ENCODE measurements at places on chromosomes 16 and 17.

DNA sequence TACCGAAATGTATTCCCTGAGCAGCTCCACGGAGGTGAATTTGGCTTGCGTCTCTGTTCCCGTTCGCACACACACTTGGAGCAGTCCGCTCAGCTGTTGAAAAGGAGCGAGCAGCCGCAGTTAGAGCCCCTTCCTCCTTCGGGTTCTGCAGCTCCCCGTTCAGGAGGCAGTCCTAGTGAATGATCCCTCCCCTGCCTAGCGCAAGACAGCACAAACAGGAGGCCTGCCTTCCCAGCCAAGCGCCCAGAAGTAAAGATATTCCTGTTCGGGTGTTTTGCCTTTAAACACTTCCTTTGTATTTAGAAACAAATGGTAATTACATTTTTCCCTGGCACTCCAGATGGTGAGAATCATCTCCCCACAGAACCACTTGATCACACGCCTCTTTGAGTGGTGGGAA, 64.7 kb downstream of the ABCC12 start:
- no peak for DNase-seq

DNA sequence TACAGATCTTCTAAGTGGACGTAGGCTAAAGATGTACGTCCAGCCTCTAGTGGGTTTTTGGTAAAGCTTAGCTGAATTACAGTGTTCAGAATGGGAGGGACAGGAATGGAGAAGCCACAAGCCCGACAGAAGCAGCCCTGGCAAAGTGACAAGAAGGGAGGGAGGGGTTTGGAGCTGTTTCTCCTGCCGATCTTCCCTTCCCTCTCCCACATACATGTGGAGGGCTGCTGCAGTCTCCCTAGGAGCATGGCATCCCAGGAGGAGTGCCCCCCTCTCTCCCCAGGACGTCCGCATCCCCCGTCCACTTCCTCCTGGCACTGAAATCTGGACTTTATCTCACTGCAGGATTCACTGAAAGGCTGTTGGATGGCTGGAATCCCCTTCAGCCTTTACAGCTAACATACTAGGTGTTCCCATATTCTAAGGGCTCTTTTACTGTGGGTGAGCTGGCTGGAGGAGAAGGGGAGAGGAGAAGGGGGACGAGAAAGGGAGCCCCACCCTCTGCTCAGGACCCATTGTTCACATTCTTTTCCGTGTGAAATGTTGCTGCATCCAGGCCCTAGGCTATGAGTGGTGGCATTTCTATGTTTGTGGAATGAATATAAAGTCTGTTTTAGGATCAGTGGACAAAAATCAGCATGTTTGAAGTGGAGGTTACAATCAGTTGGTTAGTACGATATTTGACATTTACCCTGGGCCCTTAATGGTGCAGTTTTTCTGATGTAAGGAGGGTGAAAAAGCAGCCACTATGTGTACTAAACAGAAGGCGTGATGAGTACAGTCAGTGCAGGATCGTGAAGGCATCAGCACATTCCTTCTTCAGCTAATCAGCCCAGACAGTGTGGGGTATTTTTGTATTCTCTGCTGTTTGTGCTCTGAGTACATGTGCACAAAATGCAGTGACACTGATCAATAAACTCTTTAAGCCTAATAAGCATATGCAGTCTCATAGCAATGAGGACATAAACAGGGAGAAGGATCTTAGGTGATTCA, 94.6 kb downstream of the SPECC1 start:
- no peak for DNase-seq

GRCh38 chr17:69640073-69640472, 225.6 kb downstream of the MAP2K6 start:
- no peak for DNase-seq

DNA sequence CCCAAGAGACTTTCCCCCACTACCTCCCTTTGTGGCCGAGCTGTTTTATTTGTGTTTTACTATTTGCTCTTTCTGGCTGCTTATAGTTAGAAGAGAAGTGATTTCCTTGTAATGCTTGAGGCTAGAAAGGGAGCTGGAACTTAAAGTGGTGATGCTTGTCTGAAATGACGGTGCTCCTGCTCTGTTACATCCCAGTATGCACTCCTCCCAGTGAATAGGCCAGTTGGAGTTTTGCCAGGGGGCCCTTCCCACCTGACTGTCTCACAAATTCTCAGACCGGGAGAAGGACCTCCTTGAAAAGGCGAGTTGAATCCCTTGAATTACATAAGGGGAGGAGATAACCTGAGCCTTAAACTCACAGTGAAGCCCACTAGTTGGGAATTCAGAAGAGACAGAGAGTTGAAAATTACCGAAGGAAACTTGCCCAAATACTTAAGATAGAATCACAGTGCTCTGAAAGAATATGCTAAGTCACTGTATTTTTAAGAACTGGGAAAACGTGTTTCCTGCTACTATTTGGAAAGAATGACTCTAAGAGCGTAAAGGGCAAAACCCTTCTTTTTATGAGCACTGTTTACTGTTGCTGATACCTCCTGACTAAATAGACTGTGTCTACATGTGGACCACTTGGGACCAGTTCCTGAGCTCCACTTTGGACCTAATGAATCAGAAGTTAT, 84.7 kb upstream of the CLEC3A start:
- no peak for DNase-seq

- no peak for DNase-seq
These were observed 1904.1 kb downstream of the TP53TG3F start for GRCh38 chr16:35363510-35363909.

DNA sequence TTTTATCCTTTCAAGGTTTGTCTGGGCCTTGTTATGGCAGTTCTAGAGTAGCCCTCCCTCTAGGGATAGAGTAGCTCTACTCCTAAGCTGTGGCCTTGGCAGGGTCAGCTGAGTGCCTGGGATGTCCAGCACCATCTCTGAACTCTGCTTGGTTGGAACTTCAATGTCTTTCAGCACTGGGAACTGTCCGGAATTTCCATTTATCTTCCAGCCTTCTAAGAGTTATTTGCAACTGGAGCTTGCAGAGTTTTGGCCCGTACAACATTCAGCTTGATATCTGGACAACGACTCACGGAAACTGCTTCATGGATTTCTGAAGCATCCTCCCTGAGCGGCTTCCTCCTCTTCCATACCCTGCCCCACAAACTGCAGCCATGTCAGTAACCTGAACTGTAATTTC, 22.9 kb downstream of the MMD start:
- no peak for DNase-seq

DNA sequence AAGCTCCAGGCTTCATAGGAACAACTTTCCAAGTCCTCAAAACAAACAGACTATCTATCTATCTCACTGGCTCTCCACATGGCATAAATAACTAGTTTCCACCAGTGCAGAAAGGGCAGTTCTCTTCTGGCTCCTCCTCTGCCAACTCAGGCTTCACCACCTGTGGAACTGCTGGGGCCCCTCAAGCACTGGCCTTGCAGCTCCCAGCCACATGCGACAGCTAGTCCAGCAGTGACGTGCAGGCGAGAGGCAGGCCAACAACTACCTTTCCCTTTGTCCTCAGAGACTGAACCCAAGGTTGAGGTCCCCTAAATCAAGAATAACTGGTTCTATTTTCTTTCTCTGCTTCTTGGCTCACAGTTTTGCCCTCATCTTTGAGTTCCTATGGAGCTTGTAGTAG, 137.6 kb downstream of the AATF start:
- no peak for DNase-seq

GRCh38 chr17:73215447-73215846, 22.6 kb downstream of the COG1 start:
- DNase-seq: peak; percentile 24

DNA sequence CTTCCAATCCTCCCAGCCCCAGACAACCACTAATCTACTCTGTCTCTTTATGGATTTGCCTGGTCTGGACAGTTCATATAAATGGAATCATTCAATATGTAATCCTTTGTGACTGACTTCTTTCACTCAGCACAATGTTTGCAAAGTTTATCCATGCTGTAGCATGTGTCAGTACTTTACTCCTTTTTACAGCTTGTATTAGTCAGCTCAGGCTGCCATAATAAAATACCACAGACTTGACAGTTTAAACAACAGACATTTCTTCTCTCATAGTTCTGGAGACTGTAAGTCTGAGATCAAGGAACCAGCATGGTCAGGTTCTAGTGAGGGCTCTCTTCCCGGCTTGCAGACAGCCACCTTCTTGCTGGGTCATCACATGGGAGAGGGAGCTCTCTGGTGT, 41.3 kb downstream of the GPRC5B start:
- DNase-seq: peak; percentile 49

- DNase-seq: no peak
These were observed 11.6 kb upstream of the CES3 start for GRCh38 chr16:66949472-66949871.

DNA sequence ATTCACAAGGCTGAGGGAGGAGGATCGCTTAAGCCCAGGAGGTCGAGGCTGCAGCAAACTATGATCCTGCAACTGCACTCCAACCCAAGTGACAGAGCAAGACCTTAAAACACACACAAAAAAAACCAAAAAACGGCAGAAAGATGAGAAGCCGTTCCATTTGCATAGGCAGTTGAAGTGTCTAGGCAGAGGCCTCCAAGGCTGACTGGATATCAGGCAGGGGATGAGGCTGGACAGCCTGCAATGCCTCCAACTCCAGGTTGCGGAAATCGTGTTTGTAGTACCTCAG, 2.0 kb upstream of the FBXL19 start:
- DNase-seq: no peak

DNA sequence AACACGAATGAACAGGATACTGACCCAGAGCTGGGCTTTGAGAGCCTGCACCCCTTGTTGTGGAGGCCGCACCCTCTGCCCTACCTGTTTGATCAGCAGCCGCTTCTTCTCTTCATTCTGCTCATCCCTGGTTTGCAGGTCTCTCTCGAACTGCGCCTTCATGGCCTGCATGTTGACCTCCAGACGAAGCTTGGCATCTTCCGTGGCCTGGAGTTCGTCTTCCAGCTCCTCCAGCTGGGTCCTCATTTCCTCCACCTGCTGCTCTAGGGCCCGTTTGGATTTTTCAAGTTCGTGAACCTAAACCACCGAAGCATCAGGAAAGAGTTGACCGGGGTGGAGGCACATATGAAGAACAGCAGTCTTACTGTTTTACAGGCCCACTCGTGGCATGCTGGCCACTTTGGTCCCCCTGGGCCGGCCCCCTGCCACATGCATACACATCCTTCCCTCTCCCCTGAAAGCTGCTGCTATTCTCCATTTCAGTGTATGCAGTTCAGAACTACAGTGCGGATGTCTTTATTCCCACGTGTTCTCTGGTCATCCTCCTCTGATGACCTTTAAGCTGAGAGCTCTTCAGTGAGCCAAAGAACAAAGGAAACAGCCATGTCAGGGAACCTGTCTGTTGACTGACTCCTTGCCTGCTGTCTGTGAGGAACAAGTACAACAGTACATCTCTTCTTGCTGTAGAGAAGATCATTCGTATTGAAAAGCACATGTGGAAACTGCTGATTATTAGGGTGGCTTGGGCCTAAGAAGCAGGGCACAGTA, 54.8 kb downstream of the NDEL1 start:
- DNase-seq: no peak

DNA sequence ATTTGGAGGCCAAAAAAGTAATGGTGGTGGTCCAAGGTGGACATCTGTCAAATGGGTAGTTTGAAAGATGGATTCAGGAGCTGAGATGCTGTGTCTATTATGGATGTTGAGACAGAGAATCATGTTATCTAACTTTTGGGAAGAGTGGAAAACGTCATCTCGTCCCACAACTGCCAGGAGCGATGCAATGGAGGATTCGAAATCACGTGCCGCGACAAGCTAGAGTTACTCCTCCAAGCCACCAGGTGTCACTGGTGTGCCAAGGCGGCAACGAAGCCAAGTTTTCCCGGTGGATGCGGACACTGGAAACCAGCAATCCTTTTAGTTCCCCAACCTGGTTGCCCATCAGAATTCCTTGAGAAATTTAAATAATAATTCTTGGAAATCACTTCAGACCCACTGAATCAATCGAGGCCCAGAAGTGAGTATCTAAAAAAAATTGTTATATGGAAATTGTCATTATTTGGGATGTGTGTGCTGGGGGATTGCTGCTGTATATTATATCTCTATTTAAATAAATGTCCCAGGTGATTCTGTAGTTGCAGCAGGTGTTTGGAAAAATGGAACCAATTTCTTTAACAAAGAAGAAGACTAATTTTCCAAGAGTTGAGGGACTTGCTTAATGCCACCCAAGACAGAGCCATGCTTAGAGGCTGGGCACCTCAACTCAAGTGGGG, 206.1 kb downstream of the HAPSTR1 start:
- peak; percentile 23 for DNase-seq

DNA sequence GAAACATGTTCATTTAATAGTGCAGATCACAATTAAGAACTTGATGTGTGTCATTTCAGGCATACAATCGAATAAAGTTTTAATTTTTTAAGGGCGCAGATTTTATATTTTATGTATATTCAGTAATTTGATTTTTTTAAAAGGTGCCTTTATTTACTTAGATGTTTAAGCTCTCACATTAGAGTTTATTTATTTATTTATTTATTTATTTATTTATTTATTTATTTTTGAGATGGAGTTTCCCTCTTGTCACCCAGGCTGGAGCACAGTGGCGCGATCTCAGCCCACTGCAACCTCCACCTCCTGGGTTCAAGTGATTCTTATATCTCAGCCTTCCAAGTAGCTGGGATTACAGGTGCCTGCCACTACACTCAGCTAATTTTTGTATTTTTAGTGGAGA, 3.8 kb downstream of the B4GALNT2 start:
- no peak for DNase-seq

- no peak for DNase-seq
These were observed 152.5 kb downstream of the BANP start for GRCh38 chr16:88103581-88104188.

GRCh38 chr16:89656435-89657121, 930 bp downstream of the CHMP1A start:
- no peak for DNase-seq

GRCh38 chr16:9761870-9762269, 420.4 kb downstream of the GRIN2A start:
- DNase-seq: no peak

DNA sequence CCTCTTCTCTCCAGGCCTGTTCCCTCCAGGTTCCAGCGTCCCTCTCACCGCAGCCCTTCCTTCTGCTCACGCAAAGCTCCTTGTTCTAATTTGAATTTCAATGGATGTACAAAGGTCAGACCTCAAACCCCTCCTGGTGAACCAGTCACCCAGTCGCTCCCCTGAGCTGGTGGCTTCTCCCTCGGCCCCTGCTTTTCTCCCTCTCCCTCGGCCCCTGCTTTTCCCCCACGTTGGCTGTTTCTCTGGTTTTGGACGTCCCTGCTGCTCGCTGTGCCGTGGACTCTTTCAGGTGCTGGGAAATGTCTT, 8.6 kb upstream of the MSLN start:
- no peak for DNase-seq

- DNase-seq: peak; percentile 91
These were observed 11.8 kb downstream of the LASP1 start for GRCh38 chr17:38881600-38882191.

Data from NCI-H82 (cell line).